ENCODE measurements at places on chromosomes 1 and 21.

GRCh38 chr1:54302951-54303843 is 103.0 kb downstream of the SSBP3 start:
- DNase-seq, result no peak

DNA sequence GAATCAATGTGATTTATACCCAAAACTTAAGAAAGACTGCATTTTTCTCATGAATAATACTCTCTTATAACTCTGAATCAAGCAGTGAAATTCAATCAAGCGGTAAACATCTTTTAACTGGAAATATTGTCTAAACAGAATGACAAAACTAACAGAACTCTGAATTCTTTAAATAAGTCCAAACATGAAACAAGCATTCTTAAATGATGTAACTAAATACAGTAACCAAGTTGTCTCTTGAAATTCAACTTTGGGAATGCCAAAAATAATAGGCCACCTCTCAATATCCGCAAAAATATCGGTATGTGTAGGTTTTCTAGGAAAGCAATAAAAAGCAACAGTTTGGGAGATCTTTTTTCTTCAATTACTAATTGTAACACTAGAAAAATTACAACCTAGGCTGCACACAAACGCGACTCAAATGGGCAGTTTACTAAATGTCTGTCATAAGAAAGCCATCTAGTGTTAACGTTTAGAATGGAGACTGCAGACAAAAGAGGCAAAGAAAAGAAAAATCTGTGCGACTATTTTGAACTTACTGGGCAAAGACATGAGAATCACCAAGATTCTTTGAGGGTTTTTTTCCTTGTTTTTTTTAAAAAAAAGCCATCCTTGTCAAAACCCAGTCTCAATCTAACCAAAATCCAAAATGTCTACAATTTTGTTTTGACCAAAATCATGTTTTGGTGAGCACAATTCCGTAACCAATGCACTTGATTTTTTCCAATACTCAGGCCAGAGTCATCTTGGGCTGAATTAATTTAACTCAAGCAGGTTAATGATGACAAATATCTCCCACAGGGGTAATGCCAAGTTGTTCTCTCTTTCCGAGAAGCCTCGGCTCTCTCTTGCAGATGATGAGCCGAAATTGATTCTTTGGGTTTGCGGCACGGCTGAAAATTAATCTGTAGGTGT is 1.3 kb downstream of the SIPA1L2 start:
- no peak for DNase-seq

DNA sequence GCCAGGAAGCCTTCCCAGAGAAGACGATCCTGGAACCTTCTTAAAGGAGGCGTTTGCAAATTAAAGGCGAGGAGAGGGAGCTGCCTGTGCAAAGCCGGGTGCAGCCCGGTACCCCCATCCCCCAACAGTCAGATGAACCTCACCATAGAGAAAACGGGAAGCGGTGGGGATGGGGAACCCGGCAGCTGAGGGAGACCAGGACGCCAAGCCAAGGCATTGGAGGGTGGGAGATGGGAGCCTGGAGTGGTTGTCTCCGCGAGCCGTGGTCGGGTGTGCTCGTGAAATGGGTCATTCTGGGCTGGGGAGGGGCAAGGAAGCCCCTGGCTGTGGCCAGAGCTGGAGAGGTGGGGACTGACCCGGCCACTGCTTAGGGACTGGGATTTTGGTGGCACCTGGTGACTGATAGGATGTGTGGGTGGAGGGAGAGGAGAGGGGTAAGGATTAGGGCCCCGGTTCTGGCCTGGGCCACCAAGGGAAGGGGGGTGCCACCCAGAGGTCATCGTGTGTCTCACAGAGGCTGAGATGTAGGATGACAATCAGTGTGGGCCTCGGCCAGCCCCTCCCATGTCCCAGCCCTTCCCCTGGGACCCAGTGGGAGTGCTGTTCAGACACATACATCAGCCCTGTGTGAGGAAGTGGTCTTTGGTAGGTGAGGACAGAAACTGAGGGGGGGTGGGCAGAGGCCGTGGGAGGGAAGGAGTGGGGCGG is 676 bp upstream of the PADI2 start:
- DNase-seq, result no peak

GRCh38 chr1:101967871-101968270 is 28.9 kb downstream of the OLFM3 start:
- DNase-seq, result no peak

DNA sequence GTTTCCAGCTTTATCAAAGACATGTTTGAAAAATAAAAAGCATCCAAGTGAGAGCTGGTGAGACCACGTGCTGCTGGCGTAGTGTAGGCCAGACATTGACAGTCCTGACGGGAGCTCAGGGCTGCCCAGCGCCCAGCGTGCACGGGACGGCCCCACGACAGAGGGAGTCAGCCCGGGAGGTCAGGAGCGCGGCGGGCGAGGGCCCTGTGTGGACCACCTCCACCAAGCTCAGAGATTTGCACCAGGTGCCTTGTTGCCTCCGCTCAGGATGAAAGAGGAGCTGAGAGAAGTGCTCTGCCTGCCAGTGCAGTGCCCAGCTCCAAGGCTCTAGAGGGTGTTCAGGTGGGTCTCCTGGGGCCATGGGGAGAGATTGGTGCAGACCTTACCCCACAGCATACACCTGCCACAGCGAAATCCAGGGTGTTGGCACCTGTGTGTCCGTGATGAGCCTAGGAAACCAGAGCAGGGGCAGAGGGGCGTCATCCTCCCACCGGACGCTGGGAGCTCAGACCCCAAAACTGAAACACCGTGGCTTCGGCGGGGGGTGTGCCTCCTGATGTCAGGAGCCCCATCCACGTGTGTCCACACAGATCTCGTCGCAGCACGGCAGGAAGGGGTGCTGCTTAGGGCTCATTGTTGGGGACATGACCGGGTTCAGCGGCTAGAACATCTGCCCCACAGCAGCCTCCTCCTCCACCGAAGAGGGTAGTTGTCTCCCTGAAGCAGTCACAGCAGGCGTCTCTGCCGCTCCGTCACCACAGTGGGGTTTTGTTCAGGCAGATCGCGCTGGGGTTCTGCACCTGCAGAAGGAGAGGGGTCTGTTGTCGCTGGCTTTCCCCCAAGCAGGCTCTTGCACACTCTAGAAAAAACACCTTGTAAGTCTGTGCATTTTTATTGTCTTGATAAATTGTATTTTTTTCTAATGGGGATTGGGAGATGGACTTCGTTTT is 64.2 kb downstream of the POFUT2 start:
- no peak for DNase-seq

- DNase-seq, result no peak
These were observed 259.3 kb upstream of the CACYBP start for GRCh38 chr1:174740249-174740968.

- no peak for DNase-seq
These were observed 43.7 kb downstream of the TRIM11 start for GRCh38 chr1:228362884-228363450.

Measured in iPS DF 6.9 (cell line).